KG1 (cell line): ENCODE measurements at places on chromosomes 3 and 15.

GRCh38 chr3:148681080-148681479 lies 16.6 kb upstream of the AGTR1 start:
- DNase-seq: no peak

DNA sequence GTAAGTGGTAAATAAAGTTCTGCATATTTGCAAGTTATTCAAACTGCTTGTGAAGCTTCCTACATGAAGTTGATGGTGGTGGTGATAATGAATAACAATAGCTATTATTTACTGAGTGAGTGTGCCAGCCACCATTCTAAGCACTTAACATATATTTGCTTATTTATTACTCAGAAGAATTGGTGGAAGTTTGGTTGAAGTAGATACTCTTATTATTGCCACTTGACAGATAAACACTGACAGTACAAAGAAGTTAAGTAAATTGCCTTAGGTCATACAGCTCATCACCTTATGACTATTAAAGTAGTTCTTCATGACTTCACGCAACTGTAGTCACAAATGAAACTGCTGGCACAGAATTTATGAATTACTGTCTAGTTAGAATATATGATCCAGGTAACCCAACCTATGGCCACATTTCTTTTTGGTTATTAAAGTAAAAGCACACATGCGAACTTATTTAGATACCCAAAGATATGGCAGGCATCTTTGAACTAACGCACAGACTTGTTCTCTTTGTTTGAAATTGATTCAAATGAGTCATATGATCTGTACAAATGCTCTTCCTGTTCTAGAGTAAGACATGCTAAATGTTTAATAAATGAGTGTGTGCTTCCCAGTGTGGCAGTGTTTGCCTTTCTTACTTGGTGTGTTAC lies 99.8 kb upstream of the NR2F2 start:
- no peak for DNase-seq

DNA sequence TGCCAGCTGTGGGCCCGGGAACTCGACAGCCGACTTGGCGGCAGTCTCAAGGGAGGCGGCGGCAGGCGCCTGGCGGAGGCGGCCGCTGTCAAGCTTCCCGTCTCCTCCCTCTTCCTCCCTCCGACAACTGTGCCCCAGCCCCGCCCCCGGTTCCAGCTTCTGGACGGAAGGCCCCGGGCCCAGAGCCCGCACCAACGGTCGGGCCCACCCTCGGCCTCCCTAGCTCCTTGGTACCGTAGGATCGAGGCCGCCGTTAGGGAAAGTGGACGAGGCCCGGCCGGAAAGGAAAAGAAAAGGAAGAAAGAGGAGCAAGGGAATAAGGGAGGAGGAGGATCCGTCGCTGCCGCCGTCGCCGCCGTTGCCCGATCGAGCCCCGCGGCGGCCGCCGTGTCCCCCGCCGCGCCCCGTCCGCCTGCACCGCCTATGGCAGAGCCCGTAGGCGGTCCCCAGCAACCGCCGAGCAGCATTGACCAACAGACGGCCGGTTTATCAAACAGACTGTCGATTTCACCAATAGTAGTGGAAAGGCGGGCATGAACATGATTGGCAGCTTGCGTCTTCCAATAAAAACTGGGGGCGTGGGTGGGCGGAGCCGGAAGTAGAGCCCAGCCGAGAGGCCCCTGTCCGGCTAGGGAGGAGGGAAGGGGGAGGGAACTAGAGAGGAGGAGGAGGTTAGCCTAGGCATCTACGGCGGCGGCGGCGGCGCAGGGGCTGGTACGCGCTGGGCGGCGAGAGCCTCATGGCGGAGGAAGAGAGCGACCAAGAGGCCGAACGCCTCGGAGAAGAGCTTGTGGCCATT lies at the start of the genes CGGBP1 and ZNF654:
Gene CGGBP1 (minus strand): TSS at position 425 of the 799 bp plus-strand sequence. CDS start 3,029 bp downstream, outside the sequence.
Gene ZNF654 (plus strand): TSS at position 675 of the 799 bp plus-strand sequence. CDS start 65 bp downstream, at position 740.
- DNase-seq: peak; percentile 95

DNA sequence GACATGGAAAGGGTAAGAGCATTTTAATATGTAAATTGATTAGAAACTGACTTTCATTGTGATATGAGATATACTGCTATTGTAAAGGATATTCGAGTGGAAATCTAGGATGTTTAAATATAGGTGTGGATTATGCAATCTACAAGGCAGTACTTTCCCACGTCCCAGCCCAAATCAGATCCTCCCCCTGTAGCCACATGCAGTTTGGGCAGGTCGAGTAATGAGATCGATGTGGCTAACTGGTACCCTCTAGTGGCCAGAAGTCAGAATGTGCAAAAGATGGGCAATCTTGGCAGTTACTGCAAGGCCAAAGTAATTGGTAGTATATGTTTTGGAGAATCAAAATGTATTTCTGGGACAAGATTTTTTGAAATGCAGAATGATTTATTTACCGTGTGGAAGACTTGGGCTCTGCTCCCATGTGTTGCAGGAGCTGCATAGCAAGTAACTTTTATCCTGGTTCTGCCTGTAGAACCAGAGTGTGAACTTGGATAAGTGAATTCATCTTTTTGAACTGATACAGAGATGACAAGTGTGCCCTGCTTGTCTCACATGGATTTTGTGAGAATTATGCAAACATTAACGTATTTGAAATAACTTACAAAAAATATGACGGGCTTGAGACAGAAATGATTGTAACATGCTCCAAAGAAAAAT lies 94.5 kb upstream of the ADAMTSL3 start:
- DNase-seq: no peak

GRCh38 chr3:122985539-122985938 lies 42.0 kb downstream of the SEMA5B start:
- no peak for DNase-seq

DNA sequence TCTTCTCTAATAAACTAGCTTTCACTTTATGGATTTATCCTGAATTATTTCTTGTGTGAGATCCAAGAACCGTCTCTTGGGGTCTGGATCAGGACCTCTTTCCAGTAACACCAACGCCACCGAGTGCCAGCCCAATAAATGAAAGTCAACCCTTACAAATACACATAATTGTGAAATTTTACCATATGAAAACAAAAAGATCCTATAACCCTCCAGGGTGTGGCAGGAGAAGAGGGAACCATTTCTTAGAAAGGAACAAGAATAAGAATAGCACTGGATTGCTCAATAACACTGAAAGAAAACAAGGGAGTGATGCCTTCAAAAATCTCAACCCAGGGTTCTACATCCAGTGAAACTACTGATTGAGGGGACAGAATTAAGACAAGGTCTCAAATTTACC lies 51.6 kb upstream of the ACKR4 start:
- no peak for DNase-seq

DNA sequence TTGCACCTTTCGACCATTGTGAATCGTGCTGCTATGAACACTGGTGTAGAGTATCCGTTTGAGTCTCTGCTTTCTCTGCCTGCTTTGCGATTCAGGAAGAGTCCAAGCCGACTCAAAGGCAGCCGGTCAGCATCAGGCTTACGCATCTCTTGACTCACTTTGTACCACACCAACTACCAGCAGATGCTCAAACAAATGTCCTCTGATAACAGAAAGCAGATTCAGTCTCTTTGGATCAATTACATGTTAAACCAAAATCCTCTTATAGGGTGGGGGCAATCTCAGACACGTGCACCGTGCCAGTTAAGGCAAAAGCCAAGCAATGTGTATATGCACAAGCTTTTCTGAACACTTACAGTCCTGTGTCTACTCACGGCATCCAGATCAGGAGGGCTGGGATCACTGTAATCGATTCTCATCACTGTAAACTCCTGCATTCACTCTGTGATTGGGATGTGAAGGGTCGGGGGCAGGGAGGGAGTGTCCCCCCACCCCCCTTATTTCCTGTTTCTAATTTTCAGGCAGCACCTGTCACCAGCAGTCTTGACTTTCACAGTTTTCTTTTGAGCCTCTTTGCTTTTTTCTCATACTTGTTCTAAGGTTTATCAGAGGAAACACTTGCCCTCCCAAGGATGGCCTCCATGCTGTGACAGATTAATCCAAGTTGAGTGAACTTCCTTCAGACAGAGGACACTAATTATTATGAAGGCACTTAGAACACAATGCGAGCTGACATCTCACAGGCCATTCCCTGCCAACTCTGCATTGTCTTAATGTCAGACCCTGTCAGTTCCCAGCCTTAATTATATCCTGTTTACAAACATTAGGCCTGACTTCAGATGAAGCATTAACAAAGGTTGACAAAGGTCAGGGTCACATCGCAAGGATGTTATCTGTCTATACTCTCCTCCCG lies 153.5 kb downstream of the MECOM start:
- no peak for DNase-seq

GRCh38 chr15:89781891-89782618 lies 5.9 kb downstream of the MESP2 start:
- no peak for DNase-seq

- DNase-seq: no peak
Measured at GRCh38 chr3:15520185-15520584, 1.3 kb downstream of the COLQ start.

DNA sequence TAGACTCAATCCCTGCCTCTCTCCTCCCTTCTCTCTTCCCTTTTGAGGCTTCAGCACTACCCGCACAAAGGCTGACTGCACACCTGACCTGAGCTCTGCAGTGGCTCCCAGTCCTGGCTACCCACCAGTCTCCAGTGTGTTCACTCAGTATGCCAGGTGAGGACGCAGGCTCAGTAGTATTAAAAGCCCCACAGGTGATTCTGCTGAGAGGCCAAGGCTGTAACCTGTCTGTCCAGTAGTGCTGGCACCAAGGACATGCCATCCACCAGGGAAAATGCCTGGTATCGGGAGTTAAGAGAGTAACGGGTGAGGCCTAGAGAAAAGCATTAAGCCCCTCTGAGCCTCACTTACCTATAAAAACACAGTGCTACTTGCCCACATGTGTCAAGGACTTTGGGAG lies 20.9 kb downstream of the FYCO1 start:
- no peak for DNase-seq

GRCh38 chr15:78396976-78397375 lies 41.0 kb upstream of the IREB2 start:
- DNase-seq: no peak

- DNase-seq: no peak
Measured at GRCh38 chr3:129123314-129124060, 1.9 kb upstream of the RAB43 start.

DNA sequence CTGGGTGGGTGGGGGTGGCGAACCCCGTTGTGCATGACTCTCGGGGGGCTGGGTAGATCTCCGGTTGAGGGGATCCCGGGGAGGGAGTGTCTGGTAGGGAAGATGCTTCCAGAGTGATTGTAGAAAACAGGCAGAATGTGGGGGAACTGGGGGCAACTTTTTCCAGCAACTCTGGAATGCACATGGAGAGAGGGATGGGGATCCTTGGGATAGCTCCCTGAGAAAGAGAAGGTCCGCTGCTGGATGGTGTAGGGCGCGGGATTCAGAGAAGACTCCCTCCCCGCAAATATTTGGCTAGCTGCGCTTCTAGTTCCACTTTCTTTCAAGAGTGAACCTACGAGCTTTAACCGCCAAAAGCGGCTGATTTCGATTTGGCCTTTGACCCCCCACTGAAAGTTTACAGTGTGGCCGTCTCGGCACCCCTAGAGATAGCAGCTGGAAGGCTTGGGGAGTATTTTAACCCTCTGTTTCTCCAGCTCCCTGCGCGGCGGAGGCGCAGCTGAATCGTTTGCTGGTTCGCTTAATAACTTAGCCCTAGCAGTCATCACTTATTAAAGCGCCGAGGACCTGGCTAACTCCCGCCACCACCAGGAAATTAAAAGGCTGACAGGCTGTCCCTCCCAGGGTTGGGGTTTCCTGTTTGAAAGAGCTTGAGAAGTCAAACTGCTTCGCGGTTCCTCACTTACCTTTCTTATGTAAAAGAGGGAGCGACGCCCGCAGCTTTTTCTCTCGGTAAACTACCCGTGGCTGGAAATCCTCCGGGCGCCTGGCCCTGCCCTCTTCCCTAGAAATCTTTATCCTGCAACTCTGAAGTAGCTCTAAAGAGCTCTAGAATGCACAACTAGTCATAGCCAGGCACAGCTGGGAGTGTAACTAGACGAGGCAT lies 1.2 kb downstream of the PHLDB2 start:
- DNase-seq: peak; percentile 78

DNA sequence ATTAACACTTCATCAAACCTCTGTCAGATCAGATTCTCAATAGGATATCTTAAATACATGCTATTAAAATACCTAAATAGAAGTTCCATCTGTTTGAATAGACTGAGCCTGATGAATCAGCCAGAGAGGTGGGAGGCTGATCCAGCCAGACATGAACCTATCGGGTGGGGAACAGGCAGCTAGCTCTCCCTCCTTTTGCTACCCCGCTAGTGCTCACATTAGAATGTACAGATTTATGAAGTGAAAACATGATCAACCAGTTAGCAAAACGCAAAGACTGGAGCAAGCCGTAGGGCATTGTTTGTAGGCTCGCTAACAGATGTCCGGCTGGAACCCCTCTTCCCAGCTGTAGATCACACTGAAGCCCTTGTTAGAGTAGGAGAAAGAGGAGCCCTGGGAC lies 54.4 kb downstream of the GTF2E1 start:
- no peak for DNase-seq

DNA sequence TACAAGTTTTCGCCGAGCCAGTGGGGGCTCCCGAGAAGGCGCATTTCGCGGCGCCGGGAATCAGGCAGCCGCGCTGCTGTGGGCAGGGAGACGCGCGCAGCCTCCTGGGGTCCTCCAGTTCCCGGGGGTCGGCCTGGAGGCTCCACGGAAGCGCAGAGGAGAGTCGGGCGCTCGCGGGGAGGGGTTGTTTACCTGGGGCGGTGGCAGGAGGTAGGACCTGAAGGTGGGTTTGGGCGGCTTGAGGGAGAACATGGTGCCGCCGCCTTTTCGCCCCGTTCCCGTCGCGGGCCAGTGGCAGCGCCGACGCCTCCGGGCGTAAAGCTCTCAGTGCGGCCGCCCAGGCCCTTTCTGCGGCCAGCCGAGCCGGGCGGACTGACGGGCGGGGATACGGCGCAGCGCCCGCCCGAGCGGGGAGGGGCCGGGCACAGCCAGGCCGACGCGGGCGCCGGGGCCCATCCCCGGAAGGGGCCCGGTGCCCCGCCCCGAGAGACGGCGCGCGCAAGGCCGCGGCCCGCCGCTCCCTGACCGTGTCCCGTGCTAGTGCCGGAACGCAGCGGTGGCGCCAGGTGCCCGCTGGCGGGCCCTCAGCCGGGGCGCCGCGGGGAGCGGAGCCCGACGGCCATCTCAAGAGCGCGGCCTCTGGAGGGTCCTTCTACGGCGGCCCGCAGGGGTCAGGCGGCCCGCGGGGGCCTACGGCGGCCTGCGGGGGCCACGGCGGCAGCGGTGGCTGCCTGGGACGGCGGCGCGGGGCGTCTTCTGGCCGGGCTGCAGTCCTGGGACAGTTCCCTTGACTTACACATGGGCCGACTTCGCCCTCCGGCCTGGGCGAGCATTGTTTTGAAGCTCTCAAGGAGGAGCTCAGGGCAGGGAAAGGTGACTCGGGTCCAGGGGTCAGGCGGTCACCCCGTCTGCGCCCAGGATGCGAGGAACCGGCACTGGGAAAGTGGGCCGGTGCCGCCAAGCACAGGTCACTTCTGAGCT lies at the start of gene MTMR10:
Gene MTMR10 (minus strand): TSS at position 374 of the 981 bp plus-strand sequence. CDS start 122 bp downstream, at position 252.
- DNase-seq: peak; percentile 67

DNA sequence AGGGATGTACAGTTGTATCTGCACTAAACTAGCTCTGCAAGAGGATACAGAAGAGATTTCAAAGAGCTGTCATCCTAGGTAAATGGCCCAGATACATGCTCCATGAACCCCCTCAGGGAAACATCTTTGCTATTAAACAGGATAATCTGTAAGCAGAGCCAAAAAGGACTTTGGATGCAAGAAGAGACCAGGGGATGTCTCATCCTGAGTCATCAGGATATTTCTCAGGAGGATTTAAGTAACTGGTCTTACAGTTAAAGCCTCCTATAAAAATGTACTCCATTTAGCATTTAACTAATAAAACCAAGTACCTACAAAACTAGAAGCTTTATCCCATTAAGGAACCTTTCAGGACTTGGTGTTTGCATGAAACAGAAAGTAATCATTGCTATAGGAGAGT lies 48.2 kb upstream of the PHLDB2 start:
- no peak for DNase-seq

- no peak for DNase-seq
Measured at GRCh38 chr3:37660782-37661181, 200.9 kb upstream of the CTDSPL start.
